NCI-H2171 (cell line): ENCODE measurements at places on chromosomes 7 and 10.

DNA sequence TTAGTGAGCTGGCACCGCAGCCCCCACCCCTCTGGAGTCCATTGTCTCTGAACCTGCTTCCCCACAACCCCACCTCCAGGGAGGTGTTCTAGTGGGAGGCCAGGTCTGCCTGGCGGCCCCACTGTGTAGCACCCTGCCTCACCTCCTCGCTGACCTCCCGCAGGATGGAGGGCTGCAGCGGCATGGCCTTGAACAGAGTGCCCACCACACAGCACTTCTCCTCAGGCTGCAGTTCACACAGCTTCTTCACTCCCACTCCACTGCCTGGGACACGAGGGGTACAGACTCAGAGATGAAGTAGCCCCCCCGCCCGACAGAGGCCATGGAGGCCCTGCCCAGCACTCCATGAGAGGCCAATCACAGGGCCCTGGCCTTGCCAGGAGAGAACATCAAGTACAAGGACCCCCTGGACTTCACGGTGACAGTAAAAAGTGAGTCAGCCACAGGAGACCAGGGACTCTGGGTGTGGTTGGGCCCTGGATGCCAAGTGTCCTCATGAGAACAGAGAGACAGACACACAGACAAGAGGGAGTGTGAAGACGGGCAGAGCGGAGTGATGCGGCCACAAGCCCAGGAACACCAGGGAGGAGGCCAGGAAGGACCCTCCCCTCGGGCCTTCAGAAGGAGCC, 5.4 kb downstream of the POLD2 start:
- DNase-seq: no peak

- no peak for DNase-seq
Measured at GRCh38 chr10:33822774-33823173, 488.3 kb upstream of the NRP1 start.

DNA sequence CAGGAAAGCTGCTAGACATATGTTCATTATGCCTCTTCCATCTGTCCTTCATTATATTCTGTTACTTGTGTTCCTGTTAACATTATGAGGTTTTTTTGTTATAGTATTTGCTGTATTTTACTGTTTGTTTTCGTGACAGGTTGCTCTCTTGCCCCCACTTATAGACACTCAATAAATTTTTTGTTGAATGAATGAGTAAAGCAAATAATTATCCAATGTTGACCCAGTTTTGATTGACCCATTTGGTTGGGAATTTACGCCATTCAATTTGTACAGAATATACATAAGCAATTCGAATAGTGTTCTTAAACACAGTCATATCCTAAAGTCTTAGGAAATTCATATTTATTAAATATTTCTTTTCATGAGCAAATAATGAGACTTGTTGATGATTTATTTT, 11.8 kb downstream of the CCSER2 start:
- DNase-seq: no peak

DNA sequence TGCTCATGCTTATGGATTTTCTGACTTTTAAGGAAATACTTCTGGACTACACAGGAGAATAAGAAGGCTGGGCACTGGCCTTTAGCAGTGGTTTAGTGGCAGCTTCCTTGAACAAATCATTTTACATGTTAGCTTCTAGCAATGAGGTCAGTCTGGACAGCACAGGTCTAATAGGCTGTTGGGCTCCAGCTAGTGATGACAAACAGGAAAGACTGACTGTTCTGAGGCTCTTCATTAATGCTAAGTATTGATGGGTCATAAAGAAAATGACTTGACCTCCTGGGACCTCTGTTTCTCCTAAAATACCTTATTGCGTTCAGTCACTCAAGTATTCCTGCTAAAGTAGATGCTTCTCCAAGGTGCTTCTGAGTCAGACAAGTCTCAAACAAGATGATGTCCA, 4.9 kb upstream of the RHOBTB1 start:
- no peak for DNase-seq

GRCh38 chr7:33716581-33717477, 188.5 kb upstream of the BMPER start:
- DNase-seq: no peak

DNA sequence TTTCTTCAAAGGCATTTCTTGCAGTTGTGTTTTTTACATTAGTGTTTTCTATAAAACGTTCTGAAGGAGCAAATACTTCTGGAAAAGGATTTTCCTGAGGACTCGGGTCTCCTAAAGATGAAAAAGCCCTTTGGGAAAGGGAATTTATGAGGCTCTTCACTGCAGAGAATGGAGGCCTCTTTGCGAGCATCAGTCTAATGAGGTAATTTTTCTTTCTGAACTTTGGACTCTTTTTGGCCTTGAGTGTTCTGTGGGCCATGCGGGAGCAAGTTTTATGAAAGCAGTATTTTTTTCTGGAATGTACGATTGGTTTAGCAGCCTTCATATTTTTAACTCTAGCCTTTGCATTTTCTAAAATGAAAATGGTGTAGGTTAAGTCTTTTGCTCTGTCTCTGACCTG, 6.4 kb upstream of the ACBD5 start:
- DNase-seq: no peak

GRCh38 chr7:151925446-151926335, 30.6 kb upstream of the GALNTL5 start:
- DNase-seq: peak; percentile 15

DNA sequence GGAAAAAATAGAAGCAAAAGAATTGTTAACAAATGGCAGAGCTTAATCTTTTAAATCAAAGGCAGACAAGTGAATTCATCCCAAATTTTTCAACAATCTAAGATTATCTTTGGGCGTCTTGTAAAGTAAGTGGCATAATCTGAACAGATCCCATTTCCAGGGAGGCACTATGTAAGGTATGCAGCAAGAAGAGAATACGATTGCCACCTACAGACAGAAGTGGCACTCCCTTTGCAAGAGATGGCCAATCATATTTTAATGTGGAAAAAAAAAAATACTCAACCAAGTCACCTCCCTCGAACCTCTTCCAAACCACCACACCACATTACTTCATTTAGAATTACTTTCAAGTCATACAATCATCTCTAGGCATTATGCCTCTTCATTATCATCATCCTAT, 4.0 kb downstream of the GFRA1 start:
- DNase-seq: no peak

DNA sequence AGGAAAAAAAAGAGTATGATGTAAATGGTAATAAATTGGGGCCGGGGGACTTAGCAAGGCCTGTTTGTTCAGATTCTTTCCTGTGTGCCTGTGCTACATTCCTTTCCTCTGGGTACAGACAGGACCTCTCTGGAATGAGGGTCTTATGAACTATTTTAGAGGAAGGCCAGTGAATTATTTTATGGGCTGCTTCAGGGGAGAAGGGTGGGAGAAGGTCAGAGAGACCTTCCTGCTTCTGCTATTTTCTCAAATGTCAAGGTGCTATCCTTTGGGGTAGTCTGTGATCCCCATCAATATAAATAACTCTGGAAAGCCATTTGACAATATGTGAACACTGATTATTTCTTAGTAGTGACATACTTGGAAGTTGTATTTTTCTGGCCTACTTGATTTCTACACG, 426.5 kb downstream of the SH2D4B start:
- no peak for DNase-seq

DNA sequence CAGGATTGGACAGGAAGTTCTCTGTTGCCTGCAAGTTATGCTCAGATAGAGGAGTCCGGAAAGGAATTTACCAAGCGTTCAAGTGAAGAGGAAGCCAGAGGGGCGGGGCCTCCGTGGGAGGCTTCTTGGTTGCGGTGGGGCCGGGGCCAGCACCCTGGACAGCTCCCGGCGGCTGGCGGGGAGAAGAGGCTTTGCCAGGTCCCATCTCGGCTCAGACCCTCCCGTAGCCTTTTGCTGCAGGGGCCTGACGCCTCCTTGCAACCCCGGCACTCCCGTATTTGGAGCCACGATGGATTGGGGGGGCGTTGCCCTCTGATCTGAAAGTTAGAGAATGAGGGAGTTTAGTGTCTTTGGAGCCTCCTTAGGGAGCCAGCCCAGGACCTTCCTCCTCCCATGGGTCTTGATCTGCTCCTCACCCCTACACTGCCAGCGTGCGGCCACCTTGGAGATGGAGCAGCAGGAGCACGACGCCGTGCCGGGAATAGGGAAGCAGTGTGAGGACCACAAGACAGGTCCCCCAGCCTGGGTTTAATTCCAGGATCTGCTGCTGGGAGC, 3.1 kb upstream of the SLC18A3 start:
- DNase-seq: no peak

GRCh38 chr7:128891110-128891941, 19.2 kb downstream of the KCP start:
- peak; percentile 22 for DNase-seq

DNA sequence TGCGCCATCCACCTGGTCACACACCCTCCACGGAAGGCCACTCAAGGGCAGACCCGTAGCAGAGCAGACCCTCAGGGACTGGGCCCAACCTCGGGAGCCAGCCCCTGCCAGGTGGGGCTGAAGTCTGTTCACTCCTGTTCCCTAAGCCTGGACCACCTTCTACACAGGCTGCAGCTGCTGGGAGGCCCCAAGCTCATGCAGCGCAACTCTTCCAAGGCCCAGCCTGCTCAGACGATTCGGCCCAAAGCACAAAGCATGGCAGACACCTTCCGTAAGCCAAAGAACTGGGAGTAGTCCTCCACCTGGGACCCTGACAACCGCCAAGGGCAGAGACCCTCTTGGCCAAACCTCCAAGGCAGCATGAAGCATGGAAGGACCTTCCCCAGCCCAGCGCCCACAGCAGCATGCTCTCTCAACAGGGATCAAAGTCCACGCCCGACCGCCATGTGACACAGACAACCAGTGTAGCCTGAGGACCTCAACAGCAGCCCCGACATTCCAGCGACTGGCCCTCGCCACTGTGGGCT, 11.5 kb downstream of the SHH start:
- DNase-seq: no peak

GRCh38 chr10:13189961-13190360, 28.6 kb downstream of the MCM10 start:
- no peak for DNase-seq

DNA sequence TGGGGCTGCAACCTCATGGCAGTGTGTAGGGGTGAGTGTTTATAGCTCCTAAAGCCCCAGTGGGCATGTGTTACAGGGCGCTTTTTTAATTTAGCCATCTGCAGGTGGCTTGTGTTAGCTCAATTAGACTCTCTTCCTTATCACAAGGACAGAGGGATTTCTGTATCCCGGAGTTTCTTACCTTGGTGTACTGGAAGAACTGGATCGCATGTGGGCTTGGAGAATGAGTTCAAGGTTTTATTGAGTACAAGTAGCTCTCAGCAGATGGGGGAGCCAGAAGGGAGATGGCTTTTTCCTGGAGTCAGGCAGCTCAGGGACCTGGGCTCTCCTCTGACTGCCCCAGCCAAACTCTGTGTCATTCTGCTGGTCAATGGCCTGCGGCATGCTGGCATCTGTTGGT, 153.5 kb upstream of the C7orf33 start:
- peak; percentile 20 for DNase-seq

DNA sequence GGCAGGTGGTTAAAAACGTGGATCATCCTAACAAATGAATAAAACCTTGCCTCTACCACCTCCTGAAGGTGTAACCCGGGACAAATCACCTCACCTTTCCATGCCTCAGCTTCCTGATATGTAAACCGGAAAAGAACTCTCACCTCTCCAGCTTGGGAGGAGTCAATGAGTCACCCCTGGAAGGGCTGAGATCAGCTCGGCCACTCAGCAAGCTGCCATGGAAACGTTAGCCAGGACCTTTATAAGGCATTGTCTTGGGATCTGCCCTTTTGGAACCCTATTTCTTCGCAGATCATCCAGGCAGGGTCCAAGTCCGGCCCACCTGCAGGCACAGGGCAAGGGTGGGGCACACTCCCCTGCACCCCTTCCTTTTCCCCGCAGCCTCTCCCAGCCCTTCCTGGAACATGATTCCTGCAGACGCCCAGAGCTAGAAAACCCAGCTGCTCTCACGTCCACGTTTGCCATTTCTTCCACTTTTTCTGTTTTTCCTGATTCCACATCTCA, 81.6 kb upstream of the PFKP start:
- no peak for DNase-seq

- no peak for DNase-seq
Measured at GRCh38 chr7:17152721-17153120, 145.7 kb upstream of the AHR start.

GRCh38 chr7:4687956-4688355, 5.9 kb downstream of the FOXK1 start:
- DNase-seq: no peak

DNA sequence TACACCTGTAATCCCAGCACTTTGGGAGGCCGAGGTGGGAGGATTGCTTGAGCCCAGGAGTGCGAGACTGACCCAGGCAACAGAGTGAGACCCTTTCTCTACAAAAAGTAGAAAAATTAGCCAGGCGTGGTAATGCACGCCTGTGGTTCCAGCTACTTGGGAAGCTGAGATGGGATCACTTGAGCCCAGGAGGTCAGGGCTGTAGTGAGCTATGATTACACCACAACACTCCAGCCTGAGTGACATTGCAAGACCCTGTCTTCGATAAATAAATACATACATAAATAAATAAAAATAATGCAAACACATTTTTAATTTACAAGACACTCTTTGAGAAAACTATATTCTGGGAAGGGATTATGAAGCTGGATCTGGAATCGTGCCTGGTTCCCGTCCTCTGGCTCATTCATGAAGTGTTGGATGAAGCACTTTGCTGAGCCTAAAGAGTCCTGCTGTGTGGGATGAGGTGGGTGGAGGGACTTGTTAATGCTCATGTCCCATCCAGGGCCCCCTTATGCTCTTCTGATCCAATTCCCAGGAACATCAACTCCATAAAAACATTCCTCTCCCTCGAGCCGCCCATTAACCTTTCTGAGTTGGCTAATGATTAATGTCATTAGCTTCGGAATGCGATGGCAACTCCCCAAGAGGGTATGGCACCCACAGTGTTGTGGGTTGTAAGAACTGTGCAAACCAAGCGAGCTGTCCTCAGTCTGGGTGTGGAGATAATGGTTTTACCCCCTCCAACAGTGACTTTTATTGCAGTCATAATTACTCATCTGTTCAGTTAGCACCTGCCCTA, 236.3 kb downstream of the BAMBI start:
- DNase-seq: no peak
